ENCODE measurements at places on chromosomes 12 and 14.

- DNase-seq: peak; percentile 55
These were observed 289.0 kb downstream of the KSR2 start for GRCh38 chr12:117679776-117680175.

DNA sequence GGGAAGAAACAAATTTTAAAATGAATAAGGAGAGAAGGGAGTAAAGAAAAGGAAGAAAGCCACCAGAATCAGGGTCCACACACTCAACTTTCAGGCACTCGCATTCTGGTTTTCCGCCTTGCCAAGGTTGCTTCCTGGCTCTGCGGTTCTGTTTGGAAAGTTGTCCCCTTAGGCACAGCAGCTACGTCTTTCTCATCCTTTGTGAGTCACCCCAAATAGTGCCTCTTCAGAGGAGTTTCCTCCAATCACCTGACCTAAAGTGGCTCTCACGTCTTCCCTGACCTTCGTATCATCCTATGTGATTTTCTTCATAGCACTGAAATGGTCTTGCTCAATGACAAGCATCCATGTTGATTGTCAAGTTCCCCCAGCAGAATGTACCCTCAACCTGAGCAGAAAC, 99.5 kb upstream of the TMCC3 start:
- no peak for DNase-seq

DNA sequence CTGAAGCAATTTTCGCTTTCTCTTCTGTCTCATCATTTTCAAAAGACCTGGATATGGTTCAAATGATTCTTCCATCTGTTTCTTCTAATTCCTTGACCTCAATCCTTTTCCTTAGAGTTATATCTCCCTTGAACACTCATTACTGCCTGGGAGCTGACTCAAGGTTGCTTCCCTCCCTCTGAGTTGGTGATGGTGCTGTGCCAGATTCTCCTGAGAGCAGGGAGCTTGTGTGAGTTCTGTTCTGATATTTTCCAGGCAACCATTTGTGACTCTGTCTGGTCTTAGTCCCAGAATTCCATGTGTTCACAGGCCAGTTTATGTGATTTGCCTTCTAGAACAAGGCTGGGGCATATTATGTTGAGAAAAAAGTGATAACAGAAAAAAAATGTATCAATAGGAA, 505.1 kb upstream of the SYT1 start:
- DNase-seq: peak; percentile 24

DNA sequence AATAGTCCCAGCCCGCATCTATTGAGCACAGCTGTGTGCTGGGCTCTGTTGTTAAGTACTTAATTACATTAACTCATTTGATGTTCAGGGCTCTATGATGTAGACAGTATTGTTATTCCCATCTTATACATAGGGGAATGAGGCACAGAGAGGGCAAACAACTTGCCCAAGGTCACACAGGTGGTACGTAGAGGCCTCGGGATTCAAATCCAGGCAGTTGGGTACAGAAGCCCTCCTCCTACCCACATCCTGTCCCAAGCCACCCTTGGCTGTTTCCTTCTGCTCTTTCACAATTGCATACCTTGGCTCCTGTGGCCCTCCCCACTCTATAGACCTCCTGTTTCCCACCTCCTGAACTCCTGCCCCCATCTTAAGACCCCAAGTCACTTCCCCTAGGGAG, 10.0 kb upstream of the GPR68 start:
- no peak for DNase-seq
